NCI-H1930 (cell line): ENCODE measurements at places on chromosomes 2 and 18.

DNA sequence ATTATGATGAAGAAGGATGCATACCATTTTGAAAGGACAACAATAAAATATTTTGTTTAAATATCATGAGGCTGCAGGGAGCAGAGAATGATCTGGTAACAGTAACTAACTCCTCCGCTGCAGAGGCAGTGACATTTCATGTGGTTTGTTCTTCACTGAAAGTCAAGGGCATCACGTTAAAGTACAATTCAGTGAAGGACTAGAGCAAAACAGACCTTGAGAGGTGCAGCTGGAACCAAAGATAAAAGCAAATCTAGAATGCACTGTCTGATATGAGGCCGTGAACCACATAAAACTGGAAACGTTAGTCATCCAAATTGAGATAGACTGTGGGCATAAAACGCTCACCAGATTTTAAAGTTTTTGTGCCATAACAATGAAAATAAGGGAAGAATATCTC is 522.9 kb upstream of the TNP1 start:
- no peak for DNase-seq

- no peak for DNase-seq
Observed at GRCh38 chr2:72827966-72828646, 2.3 kb upstream of the EXOC6B start.

- DNase-seq: no peak
Observed at GRCh38 chr2:80330527-80331450, 26.2 kb upstream of the LRRTM1 start.

GRCh38 chr18:30748541-30748940 is 294.0 kb downstream of the DSC3 start:
- no peak for DNase-seq

GRCh38 chr18:45660746-45661145 is 45.5 kb downstream of the SLC14A2 start:
- DNase-seq: no peak

DNA sequence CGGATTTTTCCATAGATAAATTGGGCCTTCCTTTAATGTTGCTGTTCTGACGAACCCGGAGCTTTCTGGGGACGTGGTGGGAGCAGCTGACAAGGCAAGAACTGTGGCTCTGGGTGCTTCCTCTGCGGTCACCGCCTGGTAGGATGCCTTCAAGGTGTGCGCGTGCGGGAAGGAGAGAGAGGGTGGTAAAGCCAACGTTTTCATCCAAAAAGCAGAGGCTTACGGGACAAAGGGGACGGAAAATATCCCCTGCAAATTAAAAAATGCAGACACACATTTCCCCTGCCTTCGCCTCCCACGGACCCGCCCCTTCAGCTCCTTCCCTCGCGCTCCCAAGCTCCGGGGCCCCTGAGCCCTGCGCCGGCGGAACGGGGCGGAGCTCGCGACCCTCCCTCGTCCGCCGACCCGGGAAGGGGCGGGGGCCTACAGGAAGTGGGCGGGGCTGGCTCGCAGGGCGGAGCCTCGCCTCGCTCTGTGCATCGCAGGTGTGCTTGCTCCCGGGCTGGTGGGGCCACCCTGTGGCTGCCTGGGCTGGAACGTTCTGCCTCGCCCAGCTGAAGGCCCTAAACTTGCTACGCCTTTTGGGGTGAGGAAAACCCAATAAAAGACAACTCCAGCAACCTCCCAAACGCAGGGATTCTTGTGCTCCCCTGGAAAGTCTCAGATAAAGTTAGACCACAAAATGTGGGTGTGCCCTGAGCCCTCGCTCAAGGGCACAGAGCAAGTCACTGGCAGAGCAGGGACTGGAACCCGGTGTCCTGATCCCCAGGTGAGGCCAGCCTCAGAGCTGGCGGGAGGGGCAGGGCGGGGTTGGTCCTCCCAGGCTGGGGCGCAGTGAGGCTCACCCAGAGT is 25.4 kb upstream of the SLC66A3 start:
- peak; percentile 85 for DNase-seq

GRCh38 chr2:55152475-55153412 is 79.3 kb downstream of the CLHC1 start:
- no peak for DNase-seq

GRCh38 chr2:96832754-96833507 is 10.9 kb downstream of the ANKRD23 start:
- peak; percentile 7 for DNase-seq

- DNase-seq: no peak
Observed at GRCh38 chr2:111105926-111106325, 14.8 kb upstream of the BCL2L11 start.

GRCh38 chr18:306608-307255 is 38.9 kb upstream of the THOC1 start:
- DNase-seq: no peak

GRCh38 chr2:236781933-236782816 is 212.6 kb downstream of the ACKR3 start:
- DNase-seq: no peak

DNA sequence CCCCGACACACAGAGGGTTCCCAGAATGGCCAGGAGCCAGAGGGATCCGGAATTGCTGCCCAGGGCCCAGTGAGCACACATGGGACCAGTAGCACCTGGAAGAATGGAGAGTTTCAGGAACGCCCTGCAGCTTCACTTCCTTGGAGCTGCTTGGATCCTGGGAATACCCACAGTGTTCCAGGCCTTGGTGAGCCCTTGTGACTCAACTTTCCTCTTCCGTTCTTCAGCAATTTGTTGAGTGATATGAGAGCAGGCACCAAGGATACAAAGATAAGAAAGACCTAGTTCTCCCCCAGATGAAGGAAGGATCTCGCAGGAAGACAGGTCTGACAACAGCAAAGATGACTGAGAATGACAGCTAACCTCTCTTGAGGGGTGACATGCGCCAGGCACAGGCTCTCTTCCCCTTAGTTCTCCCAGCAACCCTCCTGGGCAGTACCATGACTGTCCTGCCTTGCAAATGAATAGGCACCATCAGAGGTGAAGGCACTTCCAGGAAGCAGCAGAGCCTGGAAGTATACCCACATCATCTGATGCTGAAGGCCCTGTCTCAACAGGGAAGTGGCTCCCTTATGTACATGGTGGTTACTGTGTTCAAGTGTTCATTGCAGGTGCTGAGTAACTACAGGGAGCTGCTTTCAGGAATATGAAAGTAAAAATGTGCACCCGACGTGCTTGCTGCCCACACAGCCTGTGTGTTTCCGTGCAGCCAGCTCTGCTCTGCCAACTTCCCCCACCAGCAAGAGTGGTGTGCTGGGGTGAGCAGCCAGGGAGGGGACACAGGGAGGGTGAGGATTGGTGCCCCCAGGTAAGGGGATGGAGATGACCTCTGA is 116.2 kb downstream of the STPG4 start:
- no peak for DNase-seq

DNA sequence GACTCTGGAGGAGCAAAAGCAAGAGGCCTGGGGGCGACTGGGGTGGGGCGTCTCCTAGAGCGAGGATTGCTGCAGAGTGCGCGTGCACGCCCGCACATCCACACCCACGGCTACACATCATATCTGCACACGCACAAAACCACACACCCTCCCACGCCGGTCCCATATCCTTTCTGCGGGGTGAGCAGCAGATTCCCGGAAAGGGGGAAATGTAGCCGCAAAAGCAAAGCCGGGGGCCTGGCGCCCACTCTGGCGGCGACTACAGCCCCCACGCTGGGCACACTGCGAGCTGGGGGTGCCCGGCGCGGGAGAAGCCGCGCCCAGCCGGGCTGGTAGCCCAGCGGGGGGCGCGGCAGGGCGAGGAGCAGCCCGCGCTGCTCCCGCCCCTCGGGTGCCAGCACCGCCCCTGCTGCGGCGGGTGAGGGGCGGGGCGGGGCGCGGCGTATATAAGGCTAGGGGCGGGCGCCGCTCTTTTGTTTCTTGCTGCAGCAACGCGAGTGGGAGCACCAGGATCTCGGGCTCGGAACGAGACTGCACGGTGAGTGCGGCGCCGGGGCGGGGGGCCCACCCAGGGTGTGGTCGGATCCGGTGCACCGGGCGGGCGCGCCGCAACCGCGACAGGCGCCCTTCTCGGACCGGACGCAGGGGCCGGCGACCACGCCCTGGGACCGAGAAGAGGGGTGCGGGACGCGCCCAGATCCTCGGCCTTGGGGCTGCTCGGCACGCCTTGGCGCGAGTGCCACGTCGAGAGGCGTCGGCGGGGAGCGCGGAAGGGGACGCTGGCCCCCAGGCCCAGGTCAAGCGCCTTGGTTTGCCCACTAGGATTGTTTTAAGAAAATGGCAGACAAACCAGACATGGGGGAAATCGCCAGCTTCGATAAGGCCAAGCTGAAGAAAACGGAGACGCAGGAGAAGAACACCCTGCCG is at the start of gene TMSB10:
TMSB10 (plus strand) TSS at position 476 of the 927 bp plus-strand sequence.
- peak; percentile 66 for DNase-seq

DNA sequence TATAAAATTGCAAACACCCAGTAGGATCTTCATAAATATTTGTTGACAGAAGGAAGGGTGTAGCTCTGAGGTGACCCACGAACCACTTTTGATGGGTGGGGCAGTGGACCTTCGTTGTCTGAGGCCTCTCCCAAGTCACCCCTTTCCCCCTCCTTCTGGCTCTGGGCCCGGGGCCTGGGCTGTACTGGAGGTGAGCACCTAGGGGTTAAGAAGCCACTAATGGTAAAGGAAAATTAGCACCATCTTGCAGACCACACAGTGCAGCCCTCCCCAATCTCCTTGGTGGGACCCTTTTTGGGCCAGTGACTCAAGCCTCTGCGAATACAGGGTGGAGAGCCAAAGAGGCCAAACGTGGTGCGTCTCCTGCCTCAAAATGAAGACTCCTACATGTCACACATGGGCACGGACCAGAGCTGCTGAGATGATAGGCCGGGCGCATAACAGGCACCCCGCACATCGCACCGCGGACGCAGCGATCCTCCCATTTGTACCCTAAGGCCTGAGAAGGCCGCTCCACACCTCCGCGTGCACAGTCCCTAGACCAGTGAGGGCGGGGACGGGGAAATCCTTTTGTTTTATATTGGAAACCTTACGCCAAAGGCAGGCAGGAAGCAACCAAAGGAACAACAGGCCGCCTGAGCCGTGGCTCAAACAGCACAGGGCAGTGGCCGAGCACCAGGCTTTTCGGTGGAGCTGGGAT is 31.9 kb upstream of the ATP6V1B1 start:
- no peak for DNase-seq

- no peak for DNase-seq
Observed at GRCh38 chr2:2848621-2849333, 517.7 kb upstream of the MYT1L start.

DNA sequence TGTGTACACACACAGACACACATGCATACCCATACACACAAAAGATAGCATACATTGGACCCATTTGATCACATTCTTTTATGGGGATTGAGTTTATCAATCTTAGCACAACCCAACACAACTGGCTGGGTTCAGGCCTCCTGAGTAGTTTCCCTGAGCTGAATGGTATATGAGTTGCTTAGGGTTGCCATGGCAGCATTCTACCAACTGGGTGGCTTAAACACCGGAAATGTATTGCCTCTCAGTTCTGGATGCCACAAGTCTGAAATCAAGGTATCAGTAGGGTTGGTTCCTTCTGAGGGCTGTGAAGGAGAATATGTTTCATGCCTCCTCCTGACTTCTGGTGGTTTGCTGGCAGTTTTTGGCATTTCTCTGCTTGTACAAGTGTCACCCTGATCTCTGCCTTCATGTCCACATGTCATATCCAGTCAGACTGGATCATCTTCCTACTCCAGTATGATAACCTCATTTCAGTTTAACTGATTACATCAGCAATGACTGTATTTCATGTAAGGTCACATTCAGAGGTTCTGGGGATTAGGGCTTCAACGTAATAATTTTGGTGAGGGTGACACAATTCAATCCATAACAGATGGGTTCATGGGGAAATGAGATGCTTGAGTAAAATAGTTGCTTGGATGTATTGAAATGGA is 212.7 kb downstream of the KCNE4 start:
- DNase-seq: no peak

GRCh38 chr18:23721696-23722480 is 32.6 kb downstream of the LAMA3 start:
- DNase-seq: no peak

DNA sequence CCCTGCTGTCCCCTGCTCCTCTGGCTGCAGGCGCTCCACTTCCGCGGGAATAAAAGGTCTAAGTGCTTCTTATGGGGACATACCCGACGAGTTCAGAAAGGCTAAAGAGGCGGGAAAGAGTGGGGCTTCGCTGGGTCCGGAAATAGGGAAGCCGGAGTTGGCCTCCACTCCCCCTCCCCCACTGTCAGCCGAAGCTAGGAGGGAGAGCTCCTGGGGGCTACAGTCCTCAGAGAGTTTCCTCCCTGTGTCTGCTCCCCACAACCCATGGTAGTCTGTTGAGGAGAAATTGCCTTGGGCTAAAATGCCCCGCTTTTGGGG is 7.2 kb downstream of the GAD1 start:
- no peak for DNase-seq

- no peak for DNase-seq
Observed at GRCh38 chr2:128714285-128714684, 395.6 kb upstream of the HS6ST1 start.

DNA sequence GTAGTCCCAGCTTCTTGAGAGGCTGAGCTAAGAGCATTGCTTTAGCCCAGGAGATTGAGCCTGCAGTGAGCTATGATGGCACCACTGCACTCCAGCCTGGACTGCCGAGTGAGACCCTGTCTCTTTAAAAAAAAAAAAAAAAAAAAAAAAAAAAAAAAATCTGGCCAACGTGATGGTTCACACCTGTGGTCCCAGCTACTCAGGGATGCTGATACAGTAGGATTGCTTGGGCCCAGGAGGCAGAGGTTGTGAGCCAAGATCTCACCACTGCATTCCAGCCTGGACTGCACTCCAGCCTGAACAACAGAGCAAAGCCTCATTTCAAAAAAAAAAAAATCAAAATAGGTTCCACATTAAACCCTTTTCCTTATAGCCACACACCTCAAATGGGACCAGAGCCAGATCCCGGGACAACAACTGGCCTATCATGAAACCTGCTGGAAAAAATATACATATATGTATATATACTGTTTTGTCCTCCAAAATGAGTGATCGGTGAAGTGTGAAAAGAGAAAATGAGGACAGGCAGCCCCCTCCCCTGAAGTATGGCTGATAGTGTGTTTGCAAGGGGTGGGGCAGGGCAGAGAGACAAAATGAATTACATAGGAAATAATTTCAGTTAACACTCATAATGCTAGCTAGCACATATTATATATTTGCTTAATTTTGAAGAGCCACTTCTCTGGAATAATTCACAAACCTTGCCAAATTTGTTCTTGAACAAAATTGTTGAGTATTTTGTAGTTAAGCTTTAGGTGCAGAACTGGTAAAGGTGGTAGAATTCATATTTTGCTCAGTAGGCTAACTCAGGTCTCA is 22.9 kb downstream of the MAPRE2 start:
- no peak for DNase-seq

GRCh38 chr2:54767921-54768320 is 44.5 kb downstream of the EML6 start:
- no peak for DNase-seq

DNA sequence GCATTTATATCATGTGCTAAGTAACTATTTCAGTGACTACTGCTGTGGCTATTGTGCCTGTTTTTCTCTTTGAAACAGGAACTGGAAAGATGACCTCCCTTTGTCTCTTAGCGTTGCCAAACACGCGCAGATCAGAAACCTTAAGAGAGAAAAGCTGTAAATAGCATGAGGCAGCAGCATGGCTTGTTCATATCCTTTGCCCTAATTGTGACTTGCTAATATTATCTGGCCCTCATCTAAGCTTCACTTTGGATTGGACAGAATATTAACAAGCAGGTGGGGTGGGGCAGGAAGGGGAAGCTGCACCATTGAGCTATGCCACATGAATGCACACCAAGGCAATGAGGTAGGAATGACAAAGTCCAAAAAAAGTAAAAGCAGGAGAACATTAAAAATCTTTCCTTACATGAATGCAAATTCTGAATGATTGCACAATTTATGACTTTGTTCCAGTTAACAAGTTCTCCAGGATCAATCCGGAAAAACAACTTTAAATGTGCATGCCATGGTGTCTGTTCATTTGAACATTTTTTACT is 128.4 kb downstream of the IRS1 start:
- no peak for DNase-seq

- no peak for DNase-seq
Observed at GRCh38 chr18:23933407-23933806, 81.1 kb upstream of the TTC39C start.
